ENCODE measurements at places on chromosomes 13 and 19.

DNA sequence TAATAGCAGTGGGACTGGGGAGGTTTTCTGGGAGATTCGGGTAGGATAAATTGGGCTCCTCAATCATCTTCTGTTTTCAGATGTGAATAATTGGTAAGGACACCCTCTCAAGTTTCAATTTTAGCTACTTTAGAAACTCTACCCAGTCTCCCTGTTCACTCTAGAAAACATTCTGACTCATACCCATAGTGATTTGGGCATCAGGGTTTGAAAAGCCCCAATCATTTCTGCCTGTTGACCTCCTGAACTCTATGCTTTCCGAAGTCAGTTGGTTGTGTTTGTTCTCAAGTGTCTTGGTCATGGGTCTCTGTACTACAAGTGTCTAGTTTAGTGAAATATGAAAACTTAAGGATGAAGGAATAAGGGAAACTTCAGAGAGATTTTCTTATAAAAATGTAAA is 911.3 kb upstream of the GPC6 start:
- DNase-seq, result no peak

- no peak for DNase-seq
Measured at GRCh38 chr13:50286324-50286723, 271.1 kb downstream of the KCNRG start.

DNA sequence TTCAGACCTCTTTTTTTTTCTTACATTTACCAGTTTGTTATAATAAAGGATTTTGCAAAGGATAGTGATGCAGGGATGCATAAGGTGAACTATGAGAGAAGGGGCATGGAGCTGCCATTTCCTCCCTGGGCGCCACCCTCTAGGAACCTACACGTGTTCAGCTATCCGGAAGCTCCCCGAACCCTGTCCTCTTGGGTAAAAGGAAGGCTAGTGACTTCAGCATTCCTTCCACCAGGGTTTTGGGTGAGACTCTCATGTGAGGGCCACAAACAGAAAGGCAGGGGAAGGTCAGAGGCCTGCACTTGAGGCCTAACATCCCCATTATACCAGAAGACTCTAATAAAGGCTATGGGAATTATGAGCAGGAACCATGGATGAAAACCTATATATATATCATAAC is 57.3 kb downstream of the IFT88 start:
- DNase-seq, result no peak

DNA sequence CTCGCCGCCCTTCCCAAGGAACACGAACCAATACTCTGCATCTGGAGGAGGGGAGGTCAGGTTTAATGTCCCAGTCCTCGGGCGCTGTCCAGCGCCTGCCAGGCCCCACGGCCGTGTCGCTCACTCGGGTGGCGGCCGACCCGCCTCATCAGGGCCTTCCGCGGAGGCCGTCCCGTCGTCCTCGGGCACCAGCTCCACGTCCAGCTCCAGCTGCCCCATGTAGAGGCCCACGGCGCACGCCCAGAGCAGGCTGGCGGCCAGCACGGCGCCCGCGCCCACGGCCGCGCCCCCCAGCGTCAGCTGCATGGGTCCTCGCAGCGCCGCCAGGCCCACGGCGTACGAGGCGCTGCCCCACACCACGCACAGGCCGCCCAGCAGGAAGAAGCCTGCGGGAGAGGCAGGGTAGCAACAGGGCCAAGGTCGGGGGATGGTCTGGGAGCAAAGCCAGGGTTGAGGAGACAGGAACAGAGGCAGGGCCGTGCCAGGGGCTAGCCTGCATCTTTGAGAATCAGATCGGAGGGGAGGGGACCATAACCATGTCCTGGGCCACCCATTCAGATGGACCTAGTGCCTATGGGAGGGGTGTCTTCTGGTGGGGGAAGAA is 2.5 kb downstream of the TMEM160 start:
- DNase-seq, result no peak

DNA sequence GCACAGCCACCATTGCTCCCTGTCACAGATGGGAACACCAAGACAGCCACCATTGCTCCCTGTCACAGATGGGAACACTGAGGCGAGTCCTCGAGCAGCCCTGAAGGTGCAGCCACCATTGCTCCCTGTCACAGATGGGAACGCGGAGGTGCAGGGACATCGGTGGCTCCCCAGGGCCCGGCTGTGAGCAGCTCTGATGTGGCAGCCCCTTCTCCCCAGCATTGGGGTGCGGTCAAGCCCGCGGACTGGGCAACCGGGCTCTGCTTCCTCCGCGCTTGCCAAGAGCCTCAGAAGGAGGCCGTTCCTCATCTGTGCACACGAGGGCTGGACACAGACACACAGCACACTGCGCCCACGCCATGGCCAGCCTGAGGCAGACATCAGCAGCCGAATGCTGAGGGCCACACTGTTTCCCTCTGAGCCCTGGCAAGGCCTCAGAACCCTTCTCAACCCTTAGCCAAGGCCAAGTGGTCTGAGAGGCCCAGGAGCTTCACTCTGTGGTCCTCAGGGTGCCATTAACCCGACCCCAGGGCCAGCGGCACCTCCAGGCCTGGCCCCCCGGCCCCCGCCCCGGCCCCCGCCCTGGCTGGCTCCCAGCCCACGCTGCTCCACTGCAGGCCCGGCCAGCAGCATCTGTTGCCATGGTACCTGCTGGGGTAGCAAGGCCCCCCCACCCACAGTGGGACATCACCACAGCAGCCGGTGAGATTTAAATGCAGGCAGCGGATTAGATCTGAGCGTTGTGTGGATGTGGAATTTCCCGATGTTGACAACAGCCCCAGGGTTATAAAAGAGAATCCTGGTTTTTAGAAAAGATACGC is 18.4 kb downstream of the C2CD4C start:
- no peak for DNase-seq

Data from tibial nerve (tissue), 4 donors.